ENCODE measurements at places on chromosomes 6 and 20. TPM values are rescaled to one million over a fixed set of nuclear protein-coding genes. Genes with fewer than 3 reads are reported as not detected.

Gene SLC17A9
- total RNA-seq: 1.4 TPM

Gene GGTLC1
- not detected for total RNA-seq

Gene SIRPB1
- total RNA-seq: 0.77 TPM

Gene E2F1
- total RNA-seq: 94.9 TPM

Gene DTD1
- total RNA-seq: 73.4 TPM

Gene LY6G5C
- 11.0 TPM for total RNA-seq

Gene MAS1
- not detected for total RNA-seq

Gene LRRN4
- total RNA-seq: not detected

Gene MTFR2
- total RNA-seq: 6.7 TPM

Gene FNDC1
- 0.09 TPM for total RNA-seq

Gene GGT7
- total RNA-seq: 64.1 TPM

Gene SLCO4A1
- total RNA-seq: 7.0 TPM

Gene MAP1LC3A
- 17.5 TPM for total RNA-seq

Gene CLPSL1
- total RNA-seq: not detected

Gene TTK
- 45.5 TPM for total RNA-seq

Gene DOK5
- total RNA-seq: 4.1 TPM

Gene GSTA2
- total RNA-seq: not detected

Gene WFDC6
- not detected for total RNA-seq

Gene PLCB4
- total RNA-seq: 51.4 TPM

Gene GNRH2
- 2.4 TPM for total RNA-seq

Gene SLC17A1
- total RNA-seq: not detected

Gene SPTLC3
- total RNA-seq: 0.09 TPM

Gene TUBB1
- total RNA-seq: not detected

Gene WFDC12
- not detected for total RNA-seq

Gene SPATA2
- total RNA-seq: 10.5 TPM

Gene RAB44
- not detected for total RNA-seq

Gene SNAP25
- 9.2 TPM for total RNA-seq

Gene CST7
- not detected for total RNA-seq

Gene RBM24
- 4.0 TPM for total RNA-seq

Gene HLA-E
- total RNA-seq: 14.2 TPM

Gene EGFL8
- total RNA-seq: 39.3 TPM

Gene ADGRG6
- 78.9 TPM for total RNA-seq

Gene ERMARD
- total RNA-seq: 24.2 TPM

Gene TFEB
- total RNA-seq: 1.3 TPM

Gene TMX4
- 18.0 TPM for total RNA-seq

Gene HECA
- total RNA-seq: 9.3 TPM

Gene MYBL2
- 124 TPM for total RNA-seq

Gene KIAA1755
- total RNA-seq: 9.5 TPM

Gene OOEP
- total RNA-seq: not detected

Gene BTBD3
- total RNA-seq: 131 TPM

Gene MMP24
- 2.9 TPM for total RNA-seq

Gene SLPI
- not detected for total RNA-seq

Gene SLC22A16
- total RNA-seq: not detected

Gene TCP11
- not detected for total RNA-seq

Gene CAGE1
- total RNA-seq: 0.16 TPM

Gene EYA2
- 1.3 TPM for total RNA-seq

Gene TULP4
- total RNA-seq: 115 TPM

Gene VARS2
- 61.3 TPM for total RNA-seq

Gene CST2
- not detected for total RNA-seq

Gene C6orf62
- total RNA-seq: 85.3 TPM

Gene SNAI1
- total RNA-seq: 12.9 TPM

Gene CCM2L
- total RNA-seq: 0.14 TPM

Gene MAFB
- total RNA-seq: 1.6 TPM

Gene GJA10
- total RNA-seq: not detected

Gene EEF1A2
- 4.6 TPM for total RNA-seq

Gene DDX27
- total RNA-seq: 34.3 TPM

Gene FAM83C
- not detected for total RNA-seq

Gene FRK
- total RNA-seq: 0.11 TPM

Gene OPRM1
- not detected for total RNA-seq

Gene SLC22A3
- total RNA-seq: not detected

All from neural crest cell (in vitro differentiated cells).